ENCODE measurements at places on chromosomes 4 and X. TPM values are rescaled to one million over a fixed set of nuclear protein-coding genes. Genes with fewer than 3 reads are reported as not detected.

GRCh38 chr4:173171098-173171497, 2.5 kb downstream of the GALNT7 start:
- DNase-seq = no peak

Gene SLC10A6
- 8.4 TPM for total RNA-seq

DNA sequence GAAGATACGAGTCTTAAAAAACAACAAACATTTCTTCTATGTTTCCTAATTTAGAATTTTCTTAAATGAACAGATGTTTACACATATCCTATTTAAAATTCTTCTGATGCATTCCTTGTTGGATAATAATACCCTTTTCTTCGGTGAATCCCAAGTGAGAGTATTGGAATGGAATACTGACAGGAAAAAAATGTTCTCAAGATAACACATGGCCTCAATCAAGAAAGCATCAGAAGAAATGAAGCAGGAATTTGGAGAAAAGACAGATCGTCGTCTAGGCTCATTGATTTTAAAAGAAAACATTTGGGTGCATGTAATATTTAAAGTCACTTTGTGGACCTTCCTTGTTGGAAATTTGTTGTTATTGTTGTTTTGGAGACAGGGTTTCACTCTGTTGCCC, 196.9 kb upstream of the ANK2 start:
- no peak for DNase-seq

DNA sequence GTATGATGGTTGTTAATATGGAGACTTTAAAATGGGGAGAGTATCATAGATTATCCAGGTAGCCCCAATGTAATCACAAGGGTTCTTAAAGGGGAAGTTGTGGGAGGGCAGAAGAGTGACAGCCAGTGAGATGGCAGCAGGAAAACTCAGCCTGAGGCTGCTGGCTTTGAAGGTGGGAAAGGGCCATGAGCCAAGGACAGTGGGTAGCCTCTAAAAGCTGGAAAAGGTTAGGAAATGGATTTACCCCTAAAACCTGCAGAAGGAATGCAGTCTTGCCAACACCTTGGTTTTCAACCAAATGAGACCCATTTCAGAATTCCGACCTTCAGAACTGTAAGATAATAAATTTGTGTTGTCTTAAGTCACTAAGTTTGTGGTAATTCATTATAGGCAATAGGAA, 68.8 kb upstream of the BLTP1 start:
- no peak for DNase-seq

DNA sequence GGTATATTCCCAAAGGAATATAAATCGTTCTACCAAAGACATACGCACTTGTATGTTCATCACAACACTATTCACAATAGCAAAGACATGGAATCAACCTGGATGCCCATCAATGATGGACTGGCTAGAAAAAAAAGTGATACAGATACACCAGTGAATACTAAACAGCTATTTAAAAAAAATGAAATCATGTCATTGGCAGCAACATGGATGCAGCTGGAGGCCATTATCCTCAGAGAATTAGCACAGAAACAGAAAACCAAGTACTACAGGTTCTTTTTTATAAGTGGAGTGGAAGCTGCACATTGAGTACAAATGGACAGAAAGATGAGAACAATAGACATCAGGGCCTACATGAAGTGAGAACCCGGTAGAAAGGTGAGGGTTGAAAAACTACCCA, 81.4 kb downstream of the ANTXR2 start:
- no peak for DNase-seq

Gene MAB21L2
- total RNA-seq = 1.7 TPM
